ENCODE measurements at places on chromosomes 4 and X. TPM values are rescaled to one million over a fixed set of nuclear protein-coding genes. Genes with fewer than 3 reads are reported as not detected.

Gene CD99
- 158 TPM for total RNA-seq

Gene AWAT1
- total RNA-seq = not detected

Gene TLR1
- 1.7 TPM for total RNA-seq

Gene CSAG2
- total RNA-seq = not detected
